Heart left ventricle (tissue), 16 donors: ENCODE measurements at places on chromosomes 6 and 20. TPM values are rescaled to one million over a fixed set of nuclear protein-coding genes. Genes with fewer than 3 reads are reported as not detected.
A peak's percentile ranks its signal among the peaks of the same experiment; 100 is the strongest.

PI16 gene
- total RNA-seq = 34.1 TPM

DNA sequence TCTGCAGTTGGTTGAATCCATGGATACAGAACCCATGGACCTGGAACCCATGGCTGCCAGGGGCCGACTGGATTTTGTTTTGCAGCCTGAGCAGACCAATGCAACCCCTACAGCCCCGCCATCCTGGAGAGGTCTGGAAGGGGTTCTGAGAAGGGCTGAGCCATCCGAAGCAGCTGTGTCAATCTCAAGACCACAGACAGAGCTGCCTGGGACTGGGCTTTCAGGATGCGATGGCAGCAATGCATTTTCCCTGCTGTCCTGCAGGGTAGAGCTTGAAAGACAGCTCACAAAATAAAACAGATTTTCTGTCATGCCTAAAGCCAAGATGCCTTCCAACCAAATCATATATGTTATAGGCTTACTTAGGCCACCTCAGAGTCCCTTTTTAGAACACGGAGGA is 125.8 kb upstream of the NXT1 start:
- H3K36me3 ChIP-seq = no peaks in the 10 kb centered on the region
- no peak overlapping the region for H3K4me3 ChIP-seq
- no peaks in the 10 kb centered on the region for H3K4me1 ChIP-seq
- DNase-seq = no peak
- no peak overlapping the region for H3K27ac ChIP-seq
- no peaks in the 10 kb centered on the region for H3K27me3 ChIP-seq

- no peak for DNase-seq
- no peaks in the 10 kb centered on the region for H3K36me3 ChIP-seq
- peaks cover 22% of the 10 kb centered on the region for H3K4me1 ChIP-seq
- no peak overlapping the region for H3K4me3 ChIP-seq
Measured at GRCh38 chr20:53706466-53707370, 113.1 kb upstream of the ZNF217 start.

GRCh38 chr20:15288106-15288505 is 950.7 kb upstream of the FLRT3 start:
- no peak for DNase-seq
- no peaks in the 10 kb centered on the region for H3K36me3 ChIP-seq
- no peaks in the 10 kb centered on the region for H3K27me3 ChIP-seq
- no peak overlapping the region for H3K4me3 ChIP-seq

SRMS gene
- not detected for total RNA-seq

ANGPT4 gene
- not detected for total RNA-seq

- DNase-seq = no peak
- H3K27me3 ChIP-seq = no peaks in the 10 kb centered on the region
- peaks cover 4% of the 10 kb centered on the region for H3K4me1 ChIP-seq
Measured at GRCh38 chr6:137872581-137873115, 5.6 kb downstream of the TNFAIP3 start.

GRCh38 chr6:136347847-136348246 is 58.2 kb upstream of the BCLAF1 start:
- H3K27ac ChIP-seq = no peak overlapping the region
- H3K27me3 ChIP-seq = no peaks in the 10 kb centered on the region
- no peak for DNase-seq
- H3K36me3 ChIP-seq = no peaks in the 10 kb centered on the region
- no peaks in the 10 kb centered on the region for H3K4me1 ChIP-seq

DNA sequence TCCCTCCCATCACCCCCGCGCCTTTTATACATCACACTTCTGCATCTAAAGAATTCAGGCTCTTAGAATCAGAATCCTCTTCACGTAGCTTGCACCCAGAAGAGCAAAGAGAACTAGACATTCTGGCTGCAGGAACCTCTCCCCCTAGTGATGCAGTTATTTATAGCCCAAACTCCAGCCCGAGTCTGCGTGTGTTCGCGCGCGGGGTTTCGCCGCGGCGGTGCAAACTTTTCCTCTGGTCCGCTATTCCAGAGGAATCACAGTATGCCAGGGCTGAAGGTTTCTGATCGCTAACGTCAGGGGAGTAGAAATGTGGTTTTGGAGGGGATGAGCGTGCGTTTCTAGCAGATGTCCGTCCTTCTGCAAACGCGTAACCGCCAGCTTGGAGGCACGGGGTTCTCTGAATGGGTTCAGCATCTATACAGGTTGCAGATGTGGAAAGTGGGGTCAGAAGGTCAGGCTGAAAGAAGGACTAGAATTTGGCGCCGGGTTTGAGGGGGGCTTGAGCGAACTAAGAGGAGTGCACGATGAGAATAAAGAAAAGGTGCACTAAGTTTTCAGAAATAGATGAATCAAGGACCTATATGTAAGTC is 1.8 kb downstream of the EPHA7 start:
- peak overlapping the region; percentile 80 for H3K27ac ChIP-seq
- peaks cover 4% of the 10 kb centered on the region for H3K27me3 ChIP-seq
- no peaks in the 10 kb centered on the region for H3K36me3 ChIP-seq
- peak; percentile 25 for DNase-seq
- peak overlapping the region; percentile 56 for H3K4me3 ChIP-seq

DNA sequence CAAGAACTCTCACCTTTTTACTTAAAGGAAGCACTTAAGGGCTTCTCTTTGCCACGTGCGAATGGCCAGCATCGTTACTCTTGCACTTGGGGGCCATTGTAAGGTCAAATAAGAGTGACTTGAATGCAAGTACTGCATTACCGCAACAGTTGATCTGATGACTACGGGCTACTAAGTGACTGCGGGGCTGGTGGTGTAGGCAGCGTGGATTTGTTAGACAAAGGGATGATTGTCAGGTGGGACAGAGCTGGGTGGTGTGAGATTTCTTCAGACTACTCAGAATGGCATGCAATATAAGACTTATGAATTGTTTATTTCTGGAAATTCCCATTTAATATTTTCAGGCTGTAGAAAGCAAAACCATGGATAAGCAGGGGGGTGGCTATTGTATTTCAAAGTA is 199.7 kb upstream of the UST start:
- H3K36me3 ChIP-seq = peaks cover 92% of the 10 kb centered on the region
- H3K27ac ChIP-seq = no peak overlapping the region
- DNase-seq = no peak

GRCh38 chr20:17543531-17544131 is 12.5 kb upstream of the BFSP1 start:
- H3K4me3 ChIP-seq = no peak overlapping the region
- no peaks in the 10 kb centered on the region for H3K36me3 ChIP-seq
- H3K4me1 ChIP-seq = no peaks in the 10 kb centered on the region
- no peak for DNase-seq

PLA2G7 gene
- total RNA-seq = 0.19 TPM

DNA sequence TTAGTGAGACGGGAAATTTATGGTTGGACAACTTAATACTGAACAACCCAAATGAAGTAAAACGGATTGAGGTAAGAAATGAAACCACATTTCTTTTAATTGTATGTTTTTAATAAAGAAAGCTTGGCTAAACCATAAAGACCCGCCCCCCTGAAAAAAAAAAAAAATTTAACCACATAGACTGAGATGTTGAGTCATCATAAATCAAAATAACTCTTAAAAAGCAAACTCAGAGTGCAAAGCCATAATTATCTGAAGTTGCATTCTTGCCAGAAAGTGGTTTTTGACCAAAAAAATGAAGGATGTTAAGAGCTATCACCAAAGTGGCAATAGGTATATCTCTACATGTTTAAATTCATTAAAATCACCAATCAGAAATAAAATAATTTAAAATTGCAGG is 101.8 kb upstream of the COL21A1 start:
- H3K27ac ChIP-seq = no peak overlapping the region
- DNase-seq = no peak
- H3K36me3 ChIP-seq = no peaks in the 10 kb centered on the region
- no peak overlapping the region for H3K4me3 ChIP-seq
- no peaks in the 10 kb centered on the region for H3K4me1 ChIP-seq
- H3K27me3 ChIP-seq = no peaks in the 10 kb centered on the region

DNA sequence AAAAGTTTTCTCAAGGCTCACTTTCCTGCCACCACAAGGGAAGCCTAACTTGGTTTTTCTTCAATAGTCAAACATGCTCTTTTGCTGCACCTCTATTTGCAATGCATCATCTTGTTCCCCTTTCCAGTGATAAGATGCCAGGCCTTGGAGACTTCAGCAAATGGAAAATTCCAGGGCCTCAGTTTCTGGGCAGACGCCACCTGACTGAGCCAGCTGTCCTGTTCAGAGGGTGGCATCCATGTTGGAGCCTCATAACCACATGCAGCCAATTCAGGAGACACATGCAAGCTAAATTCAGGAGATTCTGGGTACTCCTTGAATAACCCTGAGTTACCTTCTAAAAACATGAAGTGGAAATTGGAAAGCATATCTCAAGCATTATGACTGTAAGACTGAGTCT is 285.6 kb upstream of the RNF24 start:
- H3K4me1 ChIP-seq = no peaks in the 10 kb centered on the region
- H3K27ac ChIP-seq = no peak overlapping the region
- H3K27me3 ChIP-seq = no peaks in the 10 kb centered on the region
- DNase-seq = no peak
- H3K4me3 ChIP-seq = no peak overlapping the region

GRCh38 chr6:111358454-111358853 is 124.6 kb downstream of the REV3L start:
- H3K27me3 ChIP-seq = no peaks in the 10 kb centered on the region
- H3K4me1 ChIP-seq = no peaks in the 10 kb centered on the region
- H3K36me3 ChIP-seq = peaks cover 65% of the 10 kb centered on the region
- H3K27ac ChIP-seq = no peak overlapping the region
- H3K4me3 ChIP-seq = no peak overlapping the region
- DNase-seq = no peak

TMEM217 gene
- 0.23 TPM for total RNA-seq

DNA sequence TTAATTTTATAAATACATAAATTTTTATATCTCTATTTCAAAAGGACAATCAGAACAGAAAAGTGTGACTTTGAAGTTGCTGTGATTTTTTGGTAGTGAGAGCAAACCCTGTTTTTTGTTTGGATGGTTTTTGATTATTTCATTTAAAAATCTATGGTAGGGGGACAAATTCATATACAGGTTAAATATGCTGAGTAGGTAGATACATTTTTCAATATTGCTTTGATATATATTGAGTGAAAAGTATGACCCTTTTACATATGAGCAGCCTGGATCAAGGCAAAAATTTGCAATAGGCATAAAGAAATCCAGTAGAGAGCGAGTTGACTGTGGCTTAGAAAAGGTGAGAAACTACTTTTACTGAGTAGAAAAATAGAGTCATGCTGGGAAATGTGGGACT is 132.3 kb downstream of the LMBRD1 start:
- DNase-seq = no peak
- H3K27me3 ChIP-seq = no peaks in the 10 kb centered on the region
- no peaks in the 10 kb centered on the region for H3K36me3 ChIP-seq
- H3K4me1 ChIP-seq = no peaks in the 10 kb centered on the region
- H3K4me3 ChIP-seq = no peak overlapping the region

MACROD2 gene
- total RNA-seq = 2.1 TPM

MICAL1 gene
- 21.9 TPM for total RNA-seq

- DNase-seq = no peak
- no peaks in the 10 kb centered on the region for H3K36me3 ChIP-seq
- H3K27me3 ChIP-seq = no peaks in the 10 kb centered on the region
Measured at GRCh38 chr6:89932245-89932802, 38.1 kb downstream of the GJA10 start.

TINAG gene
- 0.30 TPM for total RNA-seq

GSTA2 gene
- total RNA-seq = not detected

- H3K27me3 ChIP-seq = no peaks in the 10 kb centered on the region
- H3K36me3 ChIP-seq = no peaks in the 10 kb centered on the region
- no peak for DNase-seq
- H3K4me1 ChIP-seq = no peaks in the 10 kb centered on the region
- H3K4me3 ChIP-seq = no peak overlapping the region
Measured at GRCh38 chr6:21265034-21265729, 328.4 kb upstream of the SOX4 start.

- no peaks in the 10 kb centered on the region for H3K4me1 ChIP-seq
- H3K27ac ChIP-seq = no peak overlapping the region
- H3K27me3 ChIP-seq = no peaks in the 10 kb centered on the region
- DNase-seq = no peak
- H3K4me3 ChIP-seq = no peak overlapping the region
Measured at GRCh38 chr6:104630955-104631354, 228.8 kb downstream of the HACE1 start.

GRCh38 chr6:146546443-146547043 is 2.9 kb downstream of the RAB32 start:
- peaks cover 22% of the 10 kb centered on the region for H3K36me3 ChIP-seq
- no peak overlapping the region for H3K27ac ChIP-seq
- DNase-seq = no peak
- H3K27me3 ChIP-seq = no peaks in the 10 kb centered on the region

GRCh38 chr6:160134779-160135547 is 13.3 kb downstream of the SLC22A1 start:
- H3K27ac ChIP-seq = no peak overlapping the region
- peaks cover 6% of the 10 kb centered on the region for H3K4me1 ChIP-seq
- no peak for DNase-seq
- no peaks in the 10 kb centered on the region for H3K36me3 ChIP-seq

GRCh38 chr20:13469262-13469661 is 169.5 kb downstream of the TASP1 start:
- no peak overlapping the region for H3K27ac ChIP-seq
- no peaks in the 10 kb centered on the region for H3K4me1 ChIP-seq
- DNase-seq = no peak
- H3K36me3 ChIP-seq = no peaks in the 10 kb centered on the region
- H3K4me3 ChIP-seq = no peak overlapping the region

- peaks cover 20% of the 10 kb centered on the region for H3K4me1 ChIP-seq
- H3K4me3 ChIP-seq = no peak overlapping the region
- no peak overlapping the region for H3K27ac ChIP-seq
- peaks cover 9% of the 10 kb centered on the region for H3K27me3 ChIP-seq
Measured at GRCh38 chr6:49553384-49553783, 2.9 kb downstream of the C6orf141 start.

DNA sequence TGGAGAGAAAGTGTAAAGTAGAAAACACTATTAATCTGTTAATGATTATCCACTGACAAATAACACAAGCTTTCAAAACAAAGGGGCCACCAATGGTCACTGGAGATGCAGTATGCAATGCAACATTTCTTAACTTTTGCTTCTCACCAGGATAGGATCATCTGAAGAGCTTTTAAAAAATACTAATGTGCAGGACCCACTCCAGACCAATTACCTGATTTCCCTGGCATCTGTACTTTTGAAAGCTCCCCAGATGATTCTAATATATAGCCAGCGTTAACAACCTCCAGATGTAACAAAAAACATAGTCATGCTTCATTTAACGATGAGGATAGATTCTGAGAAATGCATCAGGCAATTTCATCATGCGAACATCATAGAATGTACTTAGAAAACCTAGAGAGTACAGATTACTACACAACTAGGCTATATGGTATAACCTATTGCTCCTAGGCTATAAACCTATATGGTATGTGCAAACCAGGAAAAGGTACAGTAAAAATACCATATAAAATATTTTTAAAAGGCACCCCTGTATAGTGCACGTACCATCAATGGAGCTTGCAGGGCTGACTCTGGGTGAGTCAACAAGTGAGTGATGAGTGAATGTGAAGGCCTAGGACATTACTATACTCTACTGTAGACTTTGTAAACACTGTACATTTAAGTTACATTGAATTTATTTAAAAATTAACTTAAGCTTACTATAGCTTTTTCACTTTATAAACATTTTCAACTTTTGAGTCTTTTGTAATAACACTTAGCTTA is 69.2 kb downstream of the ATG5 start:
- no peak overlapping the region for H3K4me3 ChIP-seq
